ENCODE measurements at places on chromosomes 7 and 10.

- no peak for DNase-seq
These were observed 328.8 kb upstream of the NRG3 start for GRCh38 chr10:81546243-81546642.

- DNase-seq: no peak
These were observed 495.1 kb downstream of the AUTS2 start for GRCh38 chr7:70093205-70093904.

DNA sequence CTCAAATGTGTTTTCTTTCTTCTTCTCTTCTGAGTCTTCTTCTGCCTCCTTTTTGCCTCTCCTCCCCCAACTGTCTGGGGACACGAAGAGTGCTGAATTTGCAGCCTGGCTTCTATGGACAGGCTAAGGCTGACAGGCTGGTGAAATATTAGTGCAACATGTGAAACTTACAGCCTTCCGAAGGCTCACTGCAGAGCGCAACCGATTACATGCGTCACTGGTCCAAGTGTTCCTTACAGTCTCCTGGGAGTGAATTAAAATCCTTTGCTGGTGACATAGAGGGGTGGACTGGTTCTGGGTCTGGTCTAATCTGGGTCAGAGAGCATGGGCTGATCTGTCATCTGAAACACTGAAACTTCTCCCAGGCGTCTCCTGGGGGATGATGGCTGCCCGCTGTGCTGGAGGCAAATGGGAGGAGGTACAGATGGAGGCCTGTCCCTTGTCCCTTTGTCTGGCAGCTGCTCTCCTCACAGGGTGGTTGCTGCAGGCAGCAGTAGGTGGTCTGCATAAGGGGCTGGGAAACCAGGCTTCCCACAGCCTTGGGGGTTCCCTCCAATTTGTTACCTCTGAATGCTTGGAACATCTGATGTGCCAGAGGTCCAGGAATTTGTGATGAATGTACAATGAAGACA is 143.8 kb upstream of the BMPER start:
- DNase-seq: no peak

DNA sequence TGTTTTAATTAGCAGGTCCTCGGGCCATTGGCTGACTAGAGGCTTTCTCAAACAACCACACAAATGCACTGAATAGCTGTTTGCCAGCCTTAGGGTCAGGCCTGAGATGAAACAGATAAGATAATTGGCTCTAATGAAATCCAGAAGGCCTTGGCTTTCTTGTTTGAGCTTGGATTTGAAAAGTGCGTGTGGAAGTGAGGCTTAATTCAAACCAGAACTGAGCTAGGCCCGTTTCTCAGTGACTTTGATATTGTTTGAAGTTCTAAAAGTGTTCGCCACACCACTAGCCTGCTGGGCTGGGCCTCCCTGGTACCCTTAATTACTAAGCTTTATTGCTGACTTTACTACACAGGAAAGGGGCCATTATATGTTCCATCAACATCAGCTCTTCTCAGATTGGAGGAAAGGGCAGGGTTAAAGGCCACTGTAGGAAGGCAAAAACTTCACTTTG is 270.6 kb downstream of the TWIST1 start:
- no peak for DNase-seq

DNA sequence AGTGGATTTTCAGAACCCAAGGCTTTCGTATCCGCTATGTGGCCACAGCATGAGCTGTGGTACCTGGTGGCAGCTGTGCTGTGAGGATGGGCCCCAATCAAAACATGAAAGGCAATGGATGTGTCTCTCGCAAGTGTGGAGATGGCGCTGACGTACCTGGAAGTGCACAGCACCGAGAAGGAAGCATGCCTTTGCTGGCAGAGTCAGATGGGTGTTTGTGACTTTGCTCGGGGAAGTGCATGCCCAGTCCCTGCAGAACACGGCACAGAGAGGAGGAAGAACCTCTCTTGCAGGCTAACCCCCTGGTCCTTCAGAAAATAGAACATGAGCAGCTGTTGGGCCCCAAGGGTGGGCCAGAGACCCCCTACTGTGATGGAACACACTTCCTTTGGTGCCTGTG is 654.1 kb upstream of the ZWINT start:
- no peak for DNase-seq

GRCh38 chr7:115707258-115708012 is 323.1 kb downstream of the TFEC start:
- no peak for DNase-seq

GRCh38 chr7:44258865-44259546 is 58.2 kb downstream of the YKT6 start:
- DNase-seq: no peak

- DNase-seq: no peak
These were observed 58.3 kb downstream of the MICALL2 start for GRCh38 chr7:1401011-1401410.

DNA sequence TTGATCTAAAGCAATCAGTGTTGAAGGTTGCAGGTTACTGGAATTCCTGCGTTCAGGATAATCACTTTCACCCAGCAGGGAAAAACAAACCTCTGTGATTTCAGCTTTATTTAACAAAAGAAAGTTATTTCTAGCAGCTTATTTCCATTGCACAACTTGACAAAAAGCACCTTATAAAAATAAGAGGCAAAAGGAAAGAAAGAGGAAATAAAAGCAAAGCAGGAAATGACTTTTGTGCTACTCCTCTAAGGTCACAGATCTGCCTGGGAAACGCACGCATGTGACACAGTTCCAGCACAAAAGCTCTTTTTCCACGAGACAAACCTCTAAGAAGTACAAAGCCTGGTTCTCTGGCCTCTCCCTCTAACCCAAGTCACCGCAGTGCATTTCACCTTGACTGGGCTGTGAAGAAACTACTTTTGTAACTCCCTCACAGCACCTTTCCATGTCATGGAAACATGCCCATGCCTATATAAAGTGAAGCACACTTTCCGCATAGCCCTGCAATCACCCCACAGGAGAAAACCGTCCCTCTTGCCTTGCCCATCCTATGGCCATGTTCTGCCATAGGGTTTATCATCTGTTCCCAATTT is 870 bp downstream of the ANK3 start:
- DNase-seq: no peak

GRCh38 chr7:15651693-15652092 is 34.8 kb downstream of the MEOX2 start:
- no peak for DNase-seq

DNA sequence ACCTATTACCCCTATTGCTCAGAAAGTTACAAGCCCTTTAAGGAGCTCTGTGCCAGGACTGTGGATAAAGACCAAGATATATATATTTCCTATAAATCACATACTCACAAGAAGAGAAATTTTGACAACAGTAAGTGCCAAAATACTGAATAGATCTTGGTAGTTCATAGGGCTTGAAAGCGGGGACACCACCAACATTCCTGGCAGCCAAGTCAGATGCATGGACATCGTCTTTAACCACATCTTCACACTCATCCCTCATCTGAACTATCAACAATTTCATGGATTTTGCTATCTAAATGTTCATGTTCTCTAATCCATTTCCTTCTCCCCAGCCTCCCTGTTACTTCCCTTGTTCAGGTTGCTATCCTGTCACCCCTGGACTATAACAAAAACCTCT is 67.5 kb upstream of the LRRC17 start:
- no peak for DNase-seq

DNA sequence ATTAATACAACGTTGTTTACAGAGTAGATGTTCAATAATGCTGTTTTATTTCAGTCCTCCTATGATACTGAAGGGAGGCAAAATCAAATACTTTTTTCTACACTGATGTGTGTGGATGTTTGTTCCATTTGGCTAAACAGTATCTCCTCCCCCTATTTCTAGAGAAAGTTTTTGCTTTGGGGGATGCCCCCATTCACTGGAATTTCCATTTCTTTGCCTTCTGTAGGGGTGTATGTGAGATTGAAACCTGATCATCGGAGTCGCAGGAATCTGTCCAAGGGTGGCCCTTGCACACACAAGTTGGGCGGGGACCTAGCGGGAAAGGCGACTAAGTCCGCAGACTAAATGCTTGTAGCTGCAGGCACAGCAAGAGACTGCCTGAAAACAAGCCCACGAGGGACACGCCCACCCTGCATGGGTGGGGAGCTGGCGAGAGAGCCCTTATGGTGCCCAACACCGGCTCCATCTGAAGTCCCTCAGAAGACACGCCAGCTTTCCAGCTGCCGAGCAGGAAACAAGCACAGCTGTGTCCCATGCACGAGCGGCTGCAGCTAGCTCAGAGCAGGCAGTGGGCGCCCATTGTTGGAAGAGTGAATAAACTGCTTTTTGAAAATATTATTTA is 58.0 kb downstream of the ESYT2 start:
- DNase-seq: no peak

GRCh38 chr10:119125942-119126341 is 22.0 kb downstream of the DENND10 start:
- DNase-seq: no peak

- DNase-seq: peak; percentile 29
These were observed 15.6 kb downstream of the LYZL1 start for GRCh38 chr10:29304264-29304994.

- DNase-seq: no peak
These were observed 47.6 kb downstream of the GTF2IRD1 start for GRCh38 chr7:74501298-74501697.

DNA sequence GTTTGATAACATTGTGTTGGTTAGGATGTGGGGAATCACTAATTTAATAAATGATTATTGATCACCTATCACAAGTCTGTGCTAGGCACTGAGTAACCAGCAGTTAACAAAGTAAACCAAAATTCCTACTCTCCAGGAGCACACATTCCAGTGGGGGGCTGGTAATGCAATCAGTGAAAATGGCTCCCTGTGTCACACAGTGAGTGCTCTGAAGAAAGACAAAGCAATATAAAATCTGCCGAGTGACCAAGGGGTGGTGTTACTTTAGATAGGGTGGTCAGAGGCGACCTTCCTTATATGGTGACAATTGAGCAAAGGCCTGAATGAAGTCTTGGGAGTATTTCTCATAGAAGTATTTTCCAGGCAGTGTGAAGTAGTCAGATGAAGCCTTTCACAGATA is 13.6 kb upstream of the SMC3 start:
- no peak for DNase-seq

- DNase-seq: no peak
These were observed 54.2 kb downstream of the DIP2C start for GRCh38 chr10:635088-635861.

DNA sequence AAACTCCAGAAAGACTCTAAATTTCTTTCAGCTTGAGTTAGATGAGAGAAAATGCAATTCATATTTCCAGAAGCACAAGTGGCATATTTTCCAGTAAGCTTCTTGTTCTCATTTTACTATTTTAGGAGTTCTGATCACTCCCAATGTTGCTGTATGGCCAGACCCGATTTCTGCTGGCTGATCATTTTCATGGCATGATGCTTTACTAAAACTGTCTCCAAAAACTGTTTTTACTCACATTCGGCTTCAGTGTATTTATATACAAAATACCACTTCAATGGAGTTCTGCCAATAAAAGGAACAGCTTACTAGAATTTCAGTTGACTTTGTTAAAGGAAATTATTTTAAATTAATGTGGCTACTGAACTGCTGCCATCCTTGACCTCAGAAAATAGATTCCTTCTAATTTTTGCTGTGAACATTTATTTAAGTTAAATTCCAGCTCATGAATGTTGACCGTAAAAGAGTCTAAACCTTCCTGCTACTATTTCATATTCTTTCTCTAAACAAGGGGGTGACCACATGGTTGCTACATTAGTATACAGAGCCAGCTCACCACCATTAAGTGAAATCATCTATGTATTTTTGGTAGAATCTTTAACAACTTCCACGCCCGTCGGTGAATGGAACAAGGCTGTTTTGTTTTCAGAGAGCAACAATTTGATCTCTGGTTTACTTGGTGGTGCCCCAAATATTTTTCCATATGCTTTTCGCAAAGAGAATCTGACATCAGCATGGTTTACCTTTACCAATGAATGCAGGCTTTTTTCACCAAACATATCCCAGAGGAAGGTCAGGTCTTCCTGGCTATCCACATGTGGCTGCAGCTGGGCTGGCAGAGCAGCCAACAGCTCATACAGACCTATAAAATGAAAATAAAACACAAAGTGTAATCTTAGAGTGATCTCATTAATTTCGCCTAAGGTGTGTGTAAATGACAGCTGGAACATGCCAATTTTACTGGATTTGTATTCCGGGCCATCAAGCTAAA is 101.2 kb downstream of the MPP7 start:
- no peak for DNase-seq

DNA sequence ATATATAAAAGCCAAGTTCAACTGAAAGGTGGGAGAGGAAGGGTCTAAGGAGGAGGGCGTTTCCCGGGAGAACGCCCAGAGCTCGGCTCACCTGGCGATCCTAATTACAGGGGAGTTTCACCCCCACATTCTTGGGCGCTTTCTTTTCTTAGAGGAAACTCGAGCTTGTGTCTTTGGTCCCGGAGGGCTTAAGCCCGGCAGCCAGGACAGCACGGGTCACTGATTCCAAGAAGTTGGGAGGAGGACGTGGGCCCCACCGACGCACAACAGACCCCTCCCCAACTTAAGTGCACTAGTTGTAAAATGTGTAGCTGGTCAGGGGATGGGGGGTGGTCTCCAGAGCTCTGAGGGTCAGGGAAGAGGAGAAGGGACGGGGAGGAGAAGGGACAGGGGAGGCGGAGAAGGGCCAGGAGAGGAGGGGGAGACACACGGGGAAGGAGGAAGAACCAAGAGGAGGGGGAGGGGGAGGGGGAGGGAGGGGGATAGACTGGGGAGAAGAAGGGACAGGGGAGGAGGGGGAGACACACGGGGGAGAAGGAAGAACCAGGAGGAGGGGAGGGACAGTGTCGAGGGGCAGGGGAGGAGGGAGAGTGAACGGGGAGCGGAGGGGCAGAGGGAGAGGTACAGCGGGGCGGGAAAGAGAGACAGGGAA is 874 bp downstream of the BAIAP2L1 start:
- DNase-seq: no peak

DNA sequence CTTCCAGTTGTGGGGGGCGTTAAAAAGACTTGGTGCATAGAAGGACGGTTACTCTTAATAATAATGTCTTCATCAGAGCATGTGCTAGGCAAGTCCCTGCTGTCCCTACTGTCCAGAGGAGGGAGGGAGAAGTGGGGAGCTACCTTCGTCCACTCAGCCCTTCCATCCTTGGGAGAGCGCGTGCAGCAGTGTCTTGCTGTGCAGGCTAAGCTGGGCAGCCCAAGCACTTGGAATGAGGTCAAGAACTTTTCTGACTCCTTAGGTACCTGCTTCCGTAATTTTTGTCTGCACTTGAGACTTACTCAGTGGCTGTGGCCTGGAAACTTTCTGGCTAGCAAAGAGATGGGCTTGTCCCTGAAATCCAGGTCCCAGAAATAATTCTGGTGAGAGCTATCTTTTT is 265.9 kb upstream of the SORCS1 start:
- no peak for DNase-seq

- DNase-seq: peak; percentile 24
These were observed 139.4 kb downstream of the SEMA3C start for GRCh38 chr7:80779456-80779855.

- peak; percentile 49 for DNase-seq
These were observed 67.6 kb downstream of the CDK6 start for GRCh38 chr7:92768501-92769393.

DNA sequence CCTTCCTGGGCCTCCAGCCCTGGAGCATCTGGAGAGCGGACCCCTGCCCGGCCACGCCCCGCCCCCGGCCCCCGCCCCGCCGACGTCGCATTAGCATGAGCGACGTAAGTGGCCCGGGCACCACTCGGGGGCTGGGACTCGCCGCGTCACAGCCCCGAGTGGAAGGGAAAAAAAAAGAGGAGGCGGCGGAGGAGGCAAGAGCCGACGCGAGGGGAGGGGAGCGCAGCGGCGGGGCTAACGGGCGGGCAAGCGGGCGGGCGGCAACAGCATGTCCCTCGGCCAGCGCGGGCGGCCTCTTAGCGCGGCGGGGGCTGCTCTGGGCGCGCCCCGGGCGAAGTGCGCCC is at the start of gene SLC18A3:
SLC18A3 (plus strand) TSS at position 197 of the 344 bp plus-strand sequence. CDS start 431 bp downstream, outside the sequence.
- no peak for DNase-seq
